Activated CD4-positive, alpha-beta T cell treated with anti-CD3 and anti-CD28 coated beads, Interleukin-2, Interleukin-4, amounts not matched to agents 100 ng/mL and 50 ng/mL, durations not matched to agents 16 hours and 8 hours (primary cell): ENCODE measurements at places on chromosomes 13 and 19.

GRCh38 chr13:48232420-48233045 lies 473 bp upstream of the ITM2B start:
- DNase-seq = no peak

GRCh38 chr19:48608798-48609263 lies 2.3 kb downstream of the SPACA4 start:
- peak; percentile 60 for DNase-seq

DNA sequence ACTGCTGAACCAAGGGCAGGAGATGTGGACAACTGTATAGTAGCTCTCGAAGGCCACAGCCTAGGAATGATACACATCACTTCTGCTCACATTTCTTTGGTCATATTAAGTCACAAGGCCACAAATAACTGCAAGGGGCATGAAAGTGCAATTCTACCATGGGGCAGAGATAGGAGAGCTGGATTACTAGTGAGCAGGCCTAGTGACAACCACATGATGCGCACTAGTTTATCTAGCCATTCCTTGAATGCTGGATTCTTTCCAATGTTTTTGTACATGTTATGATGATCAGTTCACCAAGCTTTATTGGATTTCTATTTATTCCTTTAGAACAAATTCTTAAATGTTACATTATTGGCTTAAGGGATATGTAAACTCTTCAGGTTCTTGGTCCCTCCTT lies 100.7 kb downstream of the MIPEP start:
- no peak for DNase-seq

DNA sequence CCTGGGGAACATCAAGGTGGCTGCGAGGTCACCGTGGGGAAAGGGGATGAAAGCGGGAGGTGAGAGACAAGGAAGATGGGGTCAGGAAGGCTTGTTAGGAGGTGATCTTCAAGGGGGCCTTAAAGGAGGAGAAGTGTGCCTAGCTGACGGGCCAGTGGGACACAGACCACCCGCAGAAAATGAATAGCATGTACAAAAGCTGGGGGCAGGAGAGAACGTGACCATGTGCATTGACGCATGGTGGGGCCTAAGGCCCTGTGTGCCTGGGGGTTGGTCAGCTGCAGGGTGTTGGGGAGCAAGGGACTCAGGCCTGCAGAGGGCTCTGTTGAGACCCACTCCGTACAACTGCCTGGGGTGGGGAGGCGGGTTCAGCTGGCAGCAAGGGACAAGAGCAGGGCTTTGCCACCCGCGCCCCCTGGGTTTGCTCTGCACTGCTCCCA lies 5.9 kb downstream of the RAB8A start:
- no peak for DNase-seq

- DNase-seq = peak; percentile 74
These were observed 4.8 kb downstream of the PPP6R1 start for GRCh38 chr19:55253842-55254624.

DNA sequence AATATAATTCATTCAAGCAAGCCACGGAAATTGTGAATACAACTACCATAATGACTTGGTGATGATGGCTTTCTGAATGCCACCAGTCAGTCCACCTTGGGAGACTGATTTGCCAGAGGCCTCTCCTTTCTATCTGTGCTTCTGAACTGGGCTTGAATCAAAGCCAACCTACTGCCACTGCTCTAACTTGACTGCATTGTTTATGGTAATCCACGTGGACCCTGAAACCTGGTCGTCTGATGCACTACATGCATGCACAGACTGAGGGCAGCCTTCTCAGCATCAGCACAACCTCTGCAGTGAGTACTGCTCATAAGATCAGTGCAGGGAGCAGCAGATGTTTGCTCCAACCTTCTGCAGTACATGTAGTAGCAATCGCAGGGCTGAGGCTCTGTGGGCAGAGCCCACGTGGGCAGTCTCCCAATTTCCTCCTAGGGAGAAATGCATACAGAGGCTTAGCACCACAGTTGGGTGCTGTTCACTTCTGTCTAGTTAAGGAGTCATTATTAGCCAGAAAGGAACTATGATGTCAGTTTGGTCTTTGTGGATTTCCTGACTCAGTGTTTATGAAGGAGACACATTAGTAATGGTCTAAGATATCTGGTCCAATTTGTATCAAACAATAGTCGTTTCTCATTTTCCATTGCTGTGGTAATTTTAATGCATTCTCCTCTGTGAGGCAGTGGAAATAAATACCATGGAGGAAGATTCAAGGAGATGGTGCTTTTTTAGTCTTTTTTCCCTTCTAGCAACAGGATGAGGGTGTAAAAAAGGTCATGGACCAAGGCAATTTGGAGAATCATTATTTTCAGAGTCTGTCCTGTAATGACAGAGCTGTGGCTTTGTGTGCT lies 82.5 kb downstream of the AKAP11 start:
- DNase-seq = peak; percentile 73

DNA sequence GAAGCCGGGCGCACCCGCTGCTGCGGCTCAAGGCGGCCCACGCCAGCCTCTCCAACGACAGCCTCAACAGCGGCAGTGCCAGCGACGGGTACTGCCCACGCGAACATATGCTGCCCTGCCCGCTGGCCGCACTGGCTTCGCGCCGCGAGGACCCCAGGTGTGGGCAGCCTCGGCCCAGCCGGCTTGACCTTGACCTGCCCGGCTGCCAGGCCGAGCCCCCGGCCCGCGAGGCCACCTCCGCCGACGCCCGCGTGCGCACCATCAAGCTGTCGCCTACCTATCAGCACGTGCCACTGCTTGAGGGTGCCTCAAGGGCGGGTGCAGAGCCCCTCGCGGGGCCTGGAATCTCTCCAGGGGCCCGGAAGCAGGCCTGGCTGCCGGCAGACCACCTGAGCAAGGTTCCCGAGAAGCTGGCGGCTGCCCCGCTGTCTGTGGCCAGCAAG lies 13.0 kb downstream of the C19orf25 start:
- no peak for DNase-seq

DNA sequence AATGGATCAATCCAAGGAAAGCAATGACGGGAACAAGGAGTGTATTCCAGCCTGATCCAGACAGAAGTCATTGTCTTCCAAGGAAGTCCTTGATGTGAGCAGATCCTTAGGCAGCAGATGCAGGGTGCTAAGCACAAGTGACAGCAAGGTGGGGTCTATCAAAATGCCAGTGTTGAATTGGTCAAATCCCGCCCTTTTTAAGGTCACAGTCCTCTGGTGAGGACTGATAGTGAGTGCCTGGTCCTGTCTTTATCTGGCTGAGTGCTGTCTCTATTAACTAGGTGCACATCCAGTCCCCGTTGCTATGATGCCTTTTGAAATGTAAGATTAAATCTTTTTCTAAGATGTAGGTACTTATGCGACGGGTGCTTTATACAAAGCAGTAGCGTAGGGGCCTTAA lies 1.3 kb upstream of the LAMP1 start:
- DNase-seq = no peak

- DNase-seq = peak; percentile 30
These were observed 63.7 kb upstream of the NPAS1 start for GRCh38 chr19:46955813-46956371.

DNA sequence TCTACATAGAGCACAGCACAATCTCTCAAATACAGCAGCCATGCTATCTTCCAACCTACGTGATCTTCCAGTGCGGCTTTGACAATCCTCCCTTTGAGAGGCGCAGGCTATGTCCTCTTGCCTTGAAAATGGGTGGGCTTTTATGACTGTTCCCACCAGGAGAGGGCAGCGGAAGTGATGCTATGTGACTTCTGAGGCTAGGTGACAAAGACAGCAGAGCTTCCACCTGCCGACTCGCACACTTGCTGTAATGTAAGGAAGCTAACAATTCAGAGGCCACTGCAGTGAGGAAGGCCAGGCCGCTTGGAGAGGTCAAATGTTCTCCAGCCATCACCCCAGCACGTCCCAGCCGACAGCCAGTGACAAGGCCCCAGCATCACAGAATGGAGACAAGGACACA lies 65.8 kb downstream of the MRPL57 start:
- DNase-seq = no peak

DNA sequence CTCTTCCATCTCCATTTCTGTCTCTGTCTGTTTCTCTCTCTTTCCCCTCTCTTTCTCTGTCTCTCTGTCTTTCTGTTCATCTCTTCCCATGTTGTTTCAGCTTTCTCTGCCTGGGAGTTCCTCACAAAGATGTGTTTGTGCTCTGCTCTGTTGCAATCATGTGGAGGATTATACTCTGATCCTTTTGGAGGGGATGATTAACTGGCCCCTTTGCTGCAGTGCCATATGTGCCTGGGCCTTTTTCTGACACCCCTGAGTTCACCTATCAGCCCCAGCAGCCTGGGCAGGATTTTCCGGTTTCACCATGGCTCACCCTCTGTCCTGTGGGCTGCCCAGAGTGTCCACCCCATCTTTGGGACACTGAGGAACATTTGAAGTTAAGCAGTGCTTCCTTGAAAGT lies 9.0 kb upstream of the TEX26 start:
- no peak for DNase-seq
